GM23248 (cell line): ENCODE measurements at places on chromosomes 7 and 10. TPM values are rescaled to one million over a fixed set of nuclear protein-coding genes. Genes with fewer than 3 reads are reported as not detected.

LDB3 gene
- total RNA-seq, result under 0.01 and 0.11 TPM in 2 replicates

DNAJB12 gene
- total RNA-seq, result 28.4 and 32.9 TPM in 2 replicates

AASS gene
- total RNA-seq, result 6.3 TPM in 2 replicates

ENTPD1 gene
- total RNA-seq, result not detected in 2 replicates

TRIM50 gene
- not detected in 2 replicates for total RNA-seq

CALHM3 gene
- not detected in 2 replicates for total RNA-seq

PNLIPRP2 gene
- total RNA-seq, result not detected in 2 replicates

OR2A7 gene
- 1.1 TPM in 1 of 2 replicates, not detected in the other for total RNA-seq

DNA sequence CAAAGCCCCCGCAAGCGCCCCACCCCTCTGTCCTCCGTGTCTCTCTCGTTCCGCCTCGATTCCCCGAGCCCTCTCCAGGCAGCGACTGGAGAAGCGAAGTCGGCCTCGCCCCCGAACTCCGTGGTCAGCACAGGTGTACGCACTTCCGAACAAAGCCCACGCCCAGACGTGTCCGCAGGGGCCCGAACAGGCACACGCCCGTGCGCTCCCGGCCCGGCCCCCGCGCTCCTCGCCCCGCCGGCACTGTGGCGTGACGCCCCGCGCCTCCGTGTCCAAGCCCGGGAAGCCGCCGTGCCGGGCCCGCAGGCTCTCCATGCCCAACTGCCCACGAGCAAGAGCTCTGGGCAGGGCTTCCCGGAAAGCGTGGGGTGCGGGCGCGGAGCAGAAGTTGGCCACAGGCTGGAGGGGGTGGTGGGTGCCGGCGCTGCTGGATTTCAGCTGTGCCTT is 662 bp downstream of the NRCAM start:
- peak; percentile 59 for DNase-seq

DNA sequence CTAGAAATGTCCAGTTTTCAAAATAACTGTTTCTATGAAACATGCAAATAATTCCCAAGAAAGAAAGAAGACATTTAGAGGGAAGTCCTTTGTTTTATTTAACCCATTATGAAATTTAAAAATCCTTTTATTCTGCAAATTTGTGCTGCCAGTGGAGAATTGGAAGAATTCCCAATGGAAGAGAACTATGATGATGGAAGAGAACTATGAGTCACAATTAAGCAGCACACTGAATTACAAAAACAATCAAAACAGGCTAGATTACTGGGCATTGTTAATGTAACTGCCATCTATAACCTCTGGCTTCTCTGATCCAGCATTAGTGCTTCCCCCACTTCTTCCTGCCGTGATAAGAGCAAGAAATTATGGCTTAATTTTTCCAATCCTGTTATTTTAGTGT is 126.2 kb upstream of the FEZF1 start:
- peak; percentile 5 for DNase-seq

DNA sequence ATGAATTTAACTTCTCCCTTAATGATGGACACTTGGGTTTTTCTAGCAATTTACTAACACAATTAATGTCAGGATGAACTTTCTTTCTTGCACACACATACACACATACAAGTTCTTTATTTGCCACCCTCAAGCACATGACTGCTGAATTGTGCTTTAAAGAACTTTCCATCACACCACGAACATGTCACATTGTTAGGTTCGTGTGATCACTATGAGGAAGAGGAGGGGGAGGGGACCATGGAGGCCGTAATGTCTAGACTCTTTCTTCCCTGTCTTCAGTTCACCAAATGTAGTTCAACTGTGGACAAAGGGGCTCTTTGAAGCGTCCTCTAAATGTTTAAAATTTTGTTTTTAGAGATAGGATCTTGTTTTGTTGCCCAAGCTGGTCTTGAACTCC is 31.0 kb downstream of the NUP42 start:
- DNase-seq, result no peak

- DNase-seq, result peak; percentile 45
Measured at GRCh38 chr7:92621561-92622023, 31.4 kb upstream of the FAM133B start.

DNA sequence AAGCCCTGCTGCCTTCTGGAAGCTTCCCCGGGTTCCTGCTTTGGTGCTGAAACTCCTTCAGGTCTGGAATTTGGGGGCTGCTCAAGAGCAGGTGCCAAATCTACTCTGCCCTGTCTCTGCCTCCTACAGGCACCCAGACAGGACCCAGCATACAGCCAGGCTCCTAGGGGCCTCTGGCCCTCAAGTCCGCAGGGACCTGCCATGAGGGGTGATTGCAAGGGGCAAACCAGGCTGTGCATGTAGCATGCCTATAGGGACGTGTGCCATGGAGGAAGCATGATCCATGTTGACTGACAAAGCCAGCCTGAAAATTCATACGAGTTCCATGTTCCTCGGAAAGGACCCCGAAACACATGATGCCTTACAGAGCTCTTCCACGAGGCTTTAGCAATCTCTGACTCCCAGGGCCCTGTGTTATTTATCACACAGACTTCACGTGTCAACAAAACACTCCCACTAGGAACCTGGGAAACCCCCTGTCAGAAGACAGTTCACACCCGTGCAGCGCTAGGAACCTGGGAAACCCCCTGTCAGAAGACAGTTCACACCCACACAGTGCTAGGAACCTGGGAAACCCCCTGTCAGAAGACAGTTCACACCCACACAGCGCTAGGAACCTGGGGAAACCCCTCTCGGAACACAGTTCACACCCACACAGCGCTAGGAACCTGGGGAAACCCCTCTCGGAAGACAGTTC is 75.3 kb upstream of the DNAAF5 start:
- no peak for DNase-seq

DNA sequence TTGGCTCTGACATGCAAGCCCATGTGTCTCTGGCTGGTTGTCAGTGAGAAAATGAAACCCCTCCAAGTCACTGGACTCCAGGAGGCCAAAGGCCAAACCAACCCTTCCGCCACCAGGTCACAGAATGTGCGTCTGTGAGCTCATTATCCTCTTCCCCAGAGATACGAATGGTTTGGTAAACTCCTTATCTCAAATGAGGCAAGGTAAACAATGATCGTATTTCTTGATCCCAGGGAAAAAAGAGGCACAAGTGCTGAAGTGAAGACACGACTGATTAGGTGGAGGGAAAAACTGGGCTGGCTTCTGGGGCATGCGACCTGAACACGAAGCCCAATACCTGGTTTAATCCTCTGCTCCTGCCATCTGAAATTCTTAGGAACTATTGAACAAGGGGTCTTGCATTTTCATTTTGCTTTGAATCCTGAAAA is 70.6 kb upstream of the ARID5B start:
- DNase-seq, result no peak
